ENCODE measurements at places on chromosomes 7 and 10. TPM values are rescaled to one million over a fixed set of nuclear protein-coding genes. Genes with fewer than 3 reads are reported as not detected.

Gene CDH23
- total RNA-seq: 10.3 TPM

Gene FAM237B
- not detected for total RNA-seq

Gene PAPOLB
- total RNA-seq: not detected

Gene COL13A1
- 1.3 TPM for total RNA-seq

Gene MARVELD1
- 7.1 TPM for total RNA-seq

Measured in neural progenitor cell (in vitro differentiated cells).